ENCODE measurements at places on chromosomes 6 and 20. TPM values are rescaled to one million over a fixed set of nuclear protein-coding genes. Genes with fewer than 3 reads are reported as not detected.
A peak's percentile ranks its signal among the peaks of the same experiment; 100 is the strongest.

DNA sequence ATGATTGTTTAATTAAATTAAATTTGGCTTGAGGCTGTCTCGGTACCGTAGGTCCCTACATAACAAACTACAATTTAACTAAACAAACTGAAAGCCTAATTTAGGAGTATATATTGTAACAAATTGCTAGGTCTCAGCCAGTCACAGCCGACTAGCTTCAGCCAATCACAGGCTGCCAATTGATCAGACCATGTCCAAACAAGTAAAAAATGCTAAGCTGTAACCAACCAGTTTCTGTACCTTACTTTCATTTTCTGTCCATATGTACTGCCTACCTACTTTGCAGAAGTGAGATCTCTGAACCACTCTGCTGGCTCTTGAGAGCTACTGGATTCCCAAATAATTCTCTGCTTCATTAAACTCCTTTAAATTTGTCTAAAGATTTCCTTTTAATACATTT lies 648.0 kb upstream of the GJE1 start:
- no peak for DNase-seq

HTR1B gene
- 0.32 TPM for polyA plus RNA-seq

DNA sequence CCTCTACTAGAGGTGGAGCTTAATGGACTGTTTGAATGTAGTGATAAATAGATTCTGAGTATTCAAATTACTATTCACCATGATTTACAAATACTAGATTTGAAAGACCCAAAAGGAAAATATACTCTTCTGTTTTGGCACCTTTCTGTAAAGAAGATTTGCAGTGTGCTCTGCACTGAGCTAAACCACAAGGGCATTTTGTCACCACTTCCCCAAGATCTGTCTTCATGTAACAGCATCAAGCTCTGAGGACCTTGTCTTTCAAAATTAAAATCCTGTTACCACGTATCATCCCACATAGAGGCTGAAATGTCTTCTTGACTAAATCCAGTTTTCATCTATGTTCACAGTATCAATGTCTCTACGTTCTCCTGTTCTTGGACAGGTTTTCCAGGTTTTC lies 3.3 kb upstream of the PGK2 start:
- DNase-seq, result no peak

ETV7 gene
- 0.36 TPM for polyA plus RNA-seq

GRCh38 chr6:8939615-8940014 lies 504.3 kb upstream of the SLC35B3 start:
- peak; percentile 3 for DNase-seq

PAK5 gene
- polyA plus RNA-seq, result 0.27 TPM

- DNase-seq, result peak; percentile 21
Measured at GRCh38 chr20:45918182-45918737, 6.3 kb upstream of the PLTP start.

CST3 gene
- 129 TPM for polyA plus RNA-seq

PTCHD4 gene
- polyA plus RNA-seq, result 1.7 TPM

DNA sequence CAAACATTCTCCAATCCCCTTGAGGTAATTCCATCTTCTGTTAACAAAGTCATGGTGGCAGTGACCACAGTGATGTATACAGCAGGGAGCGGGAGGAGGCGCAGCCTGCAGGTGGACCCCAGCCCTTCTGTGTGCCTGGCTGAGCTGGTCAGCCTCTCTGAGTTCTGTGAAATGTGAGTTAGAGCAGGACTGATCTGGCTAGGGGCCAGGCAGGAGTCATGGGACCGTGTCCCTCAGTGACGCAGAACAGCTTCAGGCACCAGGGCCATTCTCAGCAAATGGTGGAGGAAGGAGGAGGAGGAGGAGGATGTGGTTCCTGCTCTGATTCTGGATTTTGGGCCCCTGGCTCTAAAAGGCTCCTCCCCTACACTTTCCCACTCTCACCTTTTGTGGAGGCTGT lies 6.9 kb downstream of the PHACTR3 start:
- DNase-seq, result no peak

Data from left renal pelvis (tissue), 4 donors.